ENCODE measurements at places on chromosomes 5 and 9.

- DNase-seq: peak; percentile 55
Measured at GRCh38 chr9:83334320-83334719, 203.9 kb downstream of the FRMD3 start.

GRCh38 chr5:42800748-42801330 is 10.9 kb downstream of the SELENOP start:
- no peak for DNase-seq

DNA sequence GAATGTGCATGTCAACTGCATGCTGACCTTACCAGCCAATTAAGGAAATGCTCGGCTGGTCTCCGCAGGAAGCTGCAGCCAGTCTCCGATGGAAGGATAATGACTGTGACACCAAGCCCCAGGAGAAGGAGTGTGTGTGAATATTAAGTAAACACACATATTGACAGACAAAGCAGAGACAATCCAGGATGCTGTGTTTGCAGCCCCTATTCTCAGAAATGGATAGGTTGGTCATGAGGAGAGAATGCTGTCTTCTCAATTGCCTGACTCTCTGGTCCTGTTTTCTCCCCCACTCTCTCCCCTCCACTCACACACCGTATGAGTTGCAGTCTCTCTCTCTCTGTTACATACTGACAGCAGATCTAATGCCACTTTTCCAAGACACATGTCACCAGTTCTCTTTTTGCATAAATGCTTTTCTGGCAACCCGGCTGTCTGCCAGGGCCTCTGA is 85.7 kb downstream of the EPB41L4A start:
- DNase-seq: peak; percentile 7

GRCh38 chr5:159814222-159814621 is 102.1 kb upstream of the ADRA1B start:
- DNase-seq: no peak

DNA sequence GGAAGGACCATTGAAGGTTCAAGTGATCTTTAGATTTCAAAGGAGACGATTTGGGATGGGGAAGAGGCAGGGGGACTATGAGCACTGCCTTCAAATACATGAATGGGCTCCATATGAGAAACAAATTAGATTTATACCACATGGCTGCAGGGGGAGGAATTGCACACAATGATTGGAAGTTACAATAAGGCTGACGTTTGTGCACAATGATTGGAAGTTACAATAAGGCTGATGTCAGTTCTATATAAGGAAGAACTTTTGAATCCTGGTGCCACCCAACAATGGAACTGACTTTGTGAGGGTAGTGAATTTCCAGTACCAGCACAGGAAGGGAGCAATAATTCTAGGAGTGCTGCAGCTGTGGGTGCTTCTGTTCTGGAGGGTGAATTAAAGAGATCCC is 95.7 kb upstream of the PTGER4 start:
- no peak for DNase-seq

- no peak for DNase-seq
Measured at GRCh38 chr5:128395073-128395472, 143.0 kb downstream of the FBN2 start.

DNA sequence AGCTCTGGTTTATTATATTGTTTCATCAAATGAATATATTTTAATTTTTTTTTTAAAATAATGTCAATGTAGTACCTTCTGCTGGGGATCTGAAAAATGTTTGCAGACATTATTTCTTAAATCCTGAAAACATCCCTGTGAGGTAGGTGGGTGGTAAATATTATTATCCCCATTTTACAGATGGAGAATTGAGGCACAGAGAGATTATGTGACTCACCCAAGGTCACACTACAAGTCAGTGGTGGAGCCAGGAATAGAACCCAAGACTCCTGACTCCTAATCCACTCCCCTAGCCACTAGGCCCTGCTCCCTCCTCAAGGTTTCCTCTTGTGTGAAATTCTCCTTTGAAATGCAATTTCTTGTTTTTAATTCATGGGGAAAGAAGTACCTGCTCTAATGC is 171.4 kb downstream of the NIPBL start:
- DNase-seq: no peak

All from NCI-H1048 (cell line).